ENCODE measurements at places on chromosomes 1 and 21.
A peak's percentile ranks its signal among the peaks of the same experiment; 100 is the strongest.

DNA sequence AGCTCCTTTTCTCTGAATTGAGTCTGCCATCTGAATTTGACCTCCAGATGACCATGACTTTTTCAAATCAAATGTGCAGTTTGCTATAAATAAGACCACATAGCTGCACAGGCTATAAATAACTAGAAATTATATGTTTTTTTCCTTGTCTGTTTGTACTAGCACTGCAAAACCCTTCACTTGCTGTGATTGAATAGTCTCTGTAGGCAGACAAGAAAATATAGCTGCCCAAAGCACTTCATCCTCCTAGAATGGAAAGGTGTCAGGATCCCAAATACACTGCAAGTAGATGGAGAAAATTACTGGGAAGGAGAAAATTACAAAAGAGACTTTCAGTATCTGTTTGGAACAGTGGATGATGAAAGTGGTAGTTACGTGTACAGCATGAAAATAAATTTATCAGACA lies 175.8 kb downstream of the APP start:
- no peaks in the 10 kb centered on the region for H3K27me3 ChIP-seq
- H3K27ac ChIP-seq, result no peak overlapping the region
- H3K4me1 ChIP-seq, result peaks cover 2% of the 10 kb centered on the region
- no peak for DNase-seq
- no peak overlapping the region for H3K4me3 ChIP-seq
- H3K36me3 ChIP-seq, result no peaks in the 10 kb centered on the region

- H3K27me3 ChIP-seq, result no peaks in the 10 kb centered on the region
- DNase-seq, result no peak
- H3K27ac ChIP-seq, result no peak overlapping the region
- no peak overlapping the region for H3K4me3 ChIP-seq
- peaks cover 17% of the 10 kb centered on the region for H3K36me3 ChIP-seq
- H3K4me1 ChIP-seq, result no peaks in the 10 kb centered on the region
Measured at GRCh38 chr1:9356829-9357466, 64.3 kb downstream of the SPSB1 start.

GRCh38 chr1:1118876-1119220 lies 3.0 kb upstream of the C1orf159 start:
- H3K27me3 ChIP-seq, result peaks cover 11% of the 10 kb centered on the region
- peak overlapping the region; percentile 23 for H3K4me3 ChIP-seq
- peaks cover 2% of the 10 kb centered on the region for H3K4me1 ChIP-seq
- peak overlapping the region; percentile 2 for H3K27ac ChIP-seq

GRCh38 chr1:91647061-91647460 lies 146.4 kb downstream of the CDC7 start:
- H3K27me3 ChIP-seq, result peaks cover 9% of the 10 kb centered on the region
- H3K27ac ChIP-seq, result no peak overlapping the region
- H3K4me1 ChIP-seq, result peaks cover 21% of the 10 kb centered on the region
- no peak overlapping the region for H3K4me3 ChIP-seq
- peaks cover 4% of the 10 kb centered on the region for H3K36me3 ChIP-seq
- no peak for DNase-seq

DNA sequence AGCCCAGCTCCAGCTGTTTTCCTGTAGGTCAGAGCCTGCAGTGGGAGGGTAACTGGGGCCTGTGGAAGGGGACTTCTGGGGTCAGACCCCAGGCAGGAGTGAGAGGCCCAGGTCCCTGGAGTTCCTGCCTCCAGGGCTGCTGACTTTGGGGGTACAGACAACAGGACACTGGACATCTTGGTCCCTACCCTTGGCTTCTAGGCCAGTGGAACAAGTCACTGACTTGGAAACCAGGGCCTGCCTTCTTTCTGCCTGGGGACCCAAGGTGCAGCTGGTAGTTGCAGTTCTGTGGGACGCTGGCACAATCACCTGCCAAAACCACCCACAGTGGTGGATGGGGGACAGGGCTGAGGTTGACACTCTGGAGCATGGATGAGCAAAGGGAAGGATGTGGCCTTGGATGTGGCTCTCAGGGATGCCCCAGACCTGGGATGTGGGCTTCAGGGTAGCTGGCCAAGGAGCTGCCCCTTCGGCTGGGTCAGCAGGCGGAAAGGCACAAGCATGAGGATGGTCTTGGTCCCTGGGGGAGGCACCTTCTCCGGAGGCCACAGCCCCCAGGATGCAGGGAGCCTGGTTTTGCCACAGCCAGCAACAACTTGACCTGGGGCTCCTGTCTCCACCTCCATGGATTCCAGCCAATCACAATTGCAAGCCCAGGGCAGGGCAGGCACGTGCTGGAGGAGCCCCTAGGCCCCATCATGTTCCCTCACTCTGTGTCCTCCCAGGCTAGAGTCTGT lies 5.8 kb downstream of the JMJD4 start:
- no peak overlapping the region for H3K27ac ChIP-seq
- peak overlapping the region; percentile 85 for H3K4me3 ChIP-seq
- no peak for DNase-seq
- peaks cover 7% of the 10 kb centered on the region for H3K27me3 ChIP-seq

- no peak for DNase-seq
- H3K4me3 ChIP-seq, result no peak overlapping the region
- H3K27ac ChIP-seq, result no peak overlapping the region
Measured at GRCh38 chr1:163054181-163054591, 15.0 kb upstream of the RGS4 start.

DNA sequence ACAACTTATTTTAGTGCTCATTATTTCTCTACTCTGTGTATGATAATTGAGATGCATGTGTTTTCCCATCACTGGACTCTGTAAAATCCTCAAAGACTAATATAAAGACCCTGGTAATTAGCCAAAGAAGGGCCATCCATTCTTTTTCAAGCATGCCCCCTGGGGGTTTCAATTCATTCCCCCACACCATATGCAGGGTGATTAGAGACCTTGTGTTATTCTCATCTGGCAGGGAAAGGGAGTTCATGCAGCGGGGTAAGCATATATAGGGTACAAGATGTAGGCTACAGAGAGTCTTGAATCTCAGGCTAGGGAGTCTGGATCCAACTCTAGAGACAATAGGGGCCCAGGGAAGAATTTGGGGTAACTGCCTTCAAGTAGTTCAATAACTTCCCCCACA lies 166.5 kb downstream of the TNR start:
- no peaks in the 10 kb centered on the region for H3K4me1 ChIP-seq
- no peaks in the 10 kb centered on the region for H3K36me3 ChIP-seq
- H3K27ac ChIP-seq, result no peak overlapping the region

DNA sequence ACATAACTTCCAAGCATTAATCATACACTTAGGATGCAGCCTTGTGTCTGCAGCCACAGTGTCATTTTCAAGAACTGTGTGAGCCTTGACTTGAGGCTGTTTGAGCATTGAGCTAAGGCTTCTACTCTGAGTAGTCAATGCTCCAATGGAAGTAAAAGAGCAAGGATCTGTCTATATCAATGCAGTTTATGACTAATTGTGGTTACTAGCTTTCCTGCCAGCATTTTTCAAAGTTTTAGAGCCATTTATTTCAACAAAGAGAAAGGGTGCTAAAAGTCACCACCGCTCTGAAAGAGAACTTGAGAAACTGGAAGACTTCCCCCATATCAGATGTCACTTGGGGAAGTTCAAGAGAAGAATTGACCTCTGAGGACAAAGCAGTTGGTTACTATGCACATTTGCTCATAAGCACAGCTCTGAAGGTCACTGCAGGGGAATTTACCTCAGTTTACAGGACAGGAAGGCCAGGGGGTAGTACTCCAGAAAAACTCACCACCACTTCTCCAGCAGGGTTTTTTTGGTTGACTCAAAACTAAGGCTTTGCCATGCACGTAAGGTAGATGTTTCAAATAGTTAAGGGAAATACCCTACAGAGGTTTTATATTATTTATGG lies 24.5 kb upstream of the RGS1 start:
- H3K4me1 ChIP-seq, result peaks cover 65% of the 10 kb centered on the region
- DNase-seq, result no peak
- H3K4me3 ChIP-seq, result peak overlapping the region; percentile 10
- H3K36me3 ChIP-seq, result peaks cover 4% of the 10 kb centered on the region
- peak overlapping the region; percentile 63 for H3K27ac ChIP-seq
- H3K27me3 ChIP-seq, result no peaks in the 10 kb centered on the region

DNA sequence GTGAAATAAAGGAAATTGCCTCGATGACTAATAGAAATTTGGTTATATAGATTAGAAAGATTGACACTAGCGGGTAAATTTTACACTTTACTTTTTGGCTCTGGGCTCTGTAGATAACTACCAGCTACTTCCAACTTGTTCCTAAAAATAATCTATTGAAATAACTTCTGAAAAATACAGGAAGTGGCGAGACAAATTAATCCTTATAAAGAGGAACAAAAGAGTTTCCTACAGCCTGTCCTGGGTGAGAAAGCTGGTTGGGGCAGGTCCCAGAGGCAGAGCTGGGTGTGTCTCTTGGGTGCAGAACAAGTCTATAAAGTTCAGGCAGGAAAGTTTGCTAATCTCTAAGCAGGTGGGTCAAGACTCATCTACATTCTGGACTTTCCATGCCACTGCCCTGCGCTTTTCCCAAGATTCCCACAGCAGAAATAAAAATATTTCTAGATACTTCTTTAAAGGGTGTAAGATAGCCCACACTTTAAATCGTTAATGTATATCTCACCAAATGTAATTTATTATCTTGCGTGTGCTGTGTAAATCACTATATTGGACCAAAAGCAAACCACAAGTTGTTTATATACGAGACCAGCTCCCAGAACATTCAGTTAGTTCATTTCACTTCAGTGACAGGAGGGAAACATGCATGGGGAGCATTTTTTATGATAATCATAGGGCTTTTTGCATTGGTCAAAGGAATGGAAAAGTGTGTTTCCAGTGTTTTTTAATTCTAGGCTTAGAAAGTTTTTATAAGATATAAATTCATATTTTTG lies 70.1 kb upstream of the NRIP1 start:
- no peak overlapping the region for H3K4me3 ChIP-seq
- peaks cover 8% of the 10 kb centered on the region for H3K27me3 ChIP-seq
- no peak overlapping the region for H3K27ac ChIP-seq

- H3K36me3 ChIP-seq, result no peaks in the 10 kb centered on the region
- H3K27ac ChIP-seq, result no peak overlapping the region
- DNase-seq, result no peak
- no peak overlapping the region for H3K4me3 ChIP-seq
- peaks cover 4% of the 10 kb centered on the region for H3K27me3 ChIP-seq
Measured at GRCh38 chr1:154288661-154289060, 16.2 kb downstream of the HAX1 start.

- no peak overlapping the region for H3K4me3 ChIP-seq
- H3K27me3 ChIP-seq, result peaks cover 2% of the 10 kb centered on the region
- H3K27ac ChIP-seq, result no peak overlapping the region
- DNase-seq, result no peak
- no peaks in the 10 kb centered on the region for H3K4me1 ChIP-seq
- no peaks in the 10 kb centered on the region for H3K36me3 ChIP-seq
Measured at GRCh38 chr1:162710345-162710744, 78.1 kb downstream of the DDR2 start.

GRCh38 chr1:183330335-183330734 lies 87.8 kb downstream of the NMNAT2 start:
- H3K36me3 ChIP-seq, result no peaks in the 10 kb centered on the region
- no peak overlapping the region for H3K27ac ChIP-seq
- H3K27me3 ChIP-seq, result peaks cover 33% of the 10 kb centered on the region
- DNase-seq, result no peak

- H3K27me3 ChIP-seq, result peaks cover 10% of the 10 kb centered on the region
- H3K27ac ChIP-seq, result no peak overlapping the region
- peaks cover 23% of the 10 kb centered on the region for H3K4me1 ChIP-seq
- no peak for DNase-seq
Measured at GRCh38 chr1:206513312-206514111, 6.2 kb downstream of the RASSF5 start.

DNA sequence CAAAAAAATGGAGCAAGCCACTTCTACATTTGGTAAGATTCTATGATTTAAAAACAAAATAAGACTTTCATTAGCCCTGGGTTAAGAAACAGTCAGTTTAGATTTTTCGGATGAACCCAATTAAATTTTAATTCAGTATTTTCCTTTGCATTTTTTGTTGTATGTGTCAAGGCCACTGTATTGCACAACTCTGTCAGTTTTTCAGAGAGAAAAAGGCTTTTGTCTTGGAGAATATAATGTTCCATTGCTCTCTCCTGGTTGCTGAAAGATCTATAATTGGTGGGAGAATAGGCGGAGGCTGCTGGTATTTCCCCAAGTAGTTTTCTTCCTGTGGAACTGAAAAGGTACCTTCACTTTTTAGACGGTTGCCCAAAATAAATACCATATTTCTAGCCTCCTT lies 84.6 kb downstream of the NEGR1 start:
- H3K27me3 ChIP-seq, result no peaks in the 10 kb centered on the region
- H3K36me3 ChIP-seq, result no peaks in the 10 kb centered on the region
- H3K4me1 ChIP-seq, result no peaks in the 10 kb centered on the region
- H3K4me3 ChIP-seq, result no peak overlapping the region

GRCh38 chr1:206518206-206518605 lies 10.9 kb downstream of the RASSF5 start:
- peaks cover 9% of the 10 kb centered on the region for H3K4me1 ChIP-seq
- H3K27ac ChIP-seq, result no peak overlapping the region
- H3K27me3 ChIP-seq, result no peaks in the 10 kb centered on the region
- peaks cover 5% of the 10 kb centered on the region for H3K36me3 ChIP-seq
- H3K4me3 ChIP-seq, result no peak overlapping the region

- no peak overlapping the region for H3K27ac ChIP-seq
- DNase-seq, result no peak
- no peak overlapping the region for H3K4me3 ChIP-seq
- H3K36me3 ChIP-seq, result no peaks in the 10 kb centered on the region
- no peaks in the 10 kb centered on the region for H3K4me1 ChIP-seq
- H3K27me3 ChIP-seq, result peaks cover 4% of the 10 kb centered on the region
Measured at GRCh38 chr1:5727871-5728643, 264.2 kb downstream of the NPHP4 start.
